HFF-Myc (cell line): ENCODE measurements at places on chromosomes 1 and 21.
A peak's percentile ranks its signal among the peaks of the same experiment; 100 is the strongest.

- no peak for DNase-seq
These were observed 11.4 kb downstream of the DESI2 start for GRCh38 chr1:244664353-244664752.

DNA sequence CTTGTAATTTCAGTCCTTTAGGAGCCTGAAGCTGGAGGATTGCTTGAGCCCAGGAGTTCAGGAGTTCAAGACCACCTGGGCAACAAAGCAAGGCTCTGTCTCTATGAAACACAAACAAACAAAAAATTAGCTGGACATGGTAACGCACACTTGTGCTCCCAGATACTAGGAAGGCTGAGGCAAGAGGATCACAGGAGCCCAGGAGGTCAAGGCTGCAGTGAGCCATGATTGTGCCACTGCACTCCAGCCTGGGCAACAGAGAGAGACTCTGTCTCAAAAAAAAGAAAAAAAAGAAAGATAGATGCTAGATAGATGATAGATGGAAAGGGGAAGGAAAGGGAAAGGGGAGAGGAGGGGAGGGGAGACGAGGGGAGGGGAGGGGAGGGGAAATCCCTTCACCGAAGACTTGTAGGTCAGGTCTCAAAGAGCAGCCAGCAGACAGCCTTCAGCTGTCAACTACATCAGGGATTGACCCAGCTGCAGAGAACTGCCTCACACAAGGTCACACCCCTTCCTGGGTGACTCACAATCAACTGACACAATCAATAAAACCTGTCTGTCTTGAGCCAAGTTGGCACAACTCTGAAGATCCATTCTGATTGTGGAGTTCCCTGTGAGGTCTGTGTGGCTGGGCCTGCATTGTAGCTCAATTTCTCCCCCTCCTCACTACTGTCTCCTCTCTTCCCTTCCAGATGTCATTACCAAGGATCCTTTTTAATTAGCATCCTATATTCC lies 200.6 kb downstream of the RGS7 start:
- no peak for DNase-seq

GRCh38 chr1:53139951-53140361 lies 2.5 kb downstream of the SLC1A7 start:
- no peak for DNase-seq

DNA sequence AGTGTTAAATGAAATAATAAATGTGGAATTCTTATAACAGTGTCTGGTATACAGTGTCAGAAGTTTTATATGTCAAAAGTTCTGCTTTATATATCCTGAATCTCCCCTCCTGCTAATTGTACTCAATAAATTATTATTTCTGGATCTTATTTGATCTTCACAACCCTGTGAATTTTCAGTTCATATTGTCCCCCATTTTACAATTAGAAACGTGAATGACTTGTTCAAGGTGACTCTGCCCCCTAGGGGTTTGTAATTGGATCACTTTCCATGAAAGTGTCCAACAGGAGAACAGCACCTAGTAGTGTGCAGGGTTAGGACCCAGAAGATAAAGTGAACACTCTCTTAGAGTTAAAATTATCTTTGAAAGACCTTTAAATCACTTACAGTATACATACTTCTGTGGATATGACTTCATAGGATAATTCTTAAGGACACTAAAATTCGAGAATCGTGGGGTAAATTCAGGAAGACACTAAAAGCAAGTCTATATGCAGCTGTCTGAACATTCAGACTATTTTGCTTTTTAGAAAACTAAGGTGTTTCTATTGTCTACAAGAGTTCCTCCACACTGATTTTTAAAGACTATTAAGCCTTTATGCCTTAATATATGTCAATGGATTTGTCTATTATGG lies 4.5 kb upstream of the DDR2 start:
- DNase-seq: no peak

DNA sequence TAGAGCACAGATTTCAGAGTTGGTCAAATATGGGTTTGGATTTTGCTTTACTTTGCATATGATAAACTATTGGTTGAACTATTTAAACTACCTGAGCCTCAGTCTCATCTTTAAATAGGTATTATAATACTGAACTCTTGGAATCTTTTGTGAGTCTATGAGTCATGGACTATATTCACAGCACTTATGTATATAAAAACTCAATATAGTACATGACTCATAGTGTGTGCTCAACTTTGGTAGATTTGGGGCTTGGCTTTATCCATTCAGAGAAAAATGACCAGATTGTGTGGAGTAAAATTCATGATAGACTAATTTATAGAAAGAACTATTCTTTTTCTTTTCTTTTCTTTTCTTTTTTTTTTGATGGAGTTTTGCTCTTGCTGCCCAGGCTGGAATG lies 28.7 kb downstream of the FCRL3 start:
- no peak for DNase-seq

DNA sequence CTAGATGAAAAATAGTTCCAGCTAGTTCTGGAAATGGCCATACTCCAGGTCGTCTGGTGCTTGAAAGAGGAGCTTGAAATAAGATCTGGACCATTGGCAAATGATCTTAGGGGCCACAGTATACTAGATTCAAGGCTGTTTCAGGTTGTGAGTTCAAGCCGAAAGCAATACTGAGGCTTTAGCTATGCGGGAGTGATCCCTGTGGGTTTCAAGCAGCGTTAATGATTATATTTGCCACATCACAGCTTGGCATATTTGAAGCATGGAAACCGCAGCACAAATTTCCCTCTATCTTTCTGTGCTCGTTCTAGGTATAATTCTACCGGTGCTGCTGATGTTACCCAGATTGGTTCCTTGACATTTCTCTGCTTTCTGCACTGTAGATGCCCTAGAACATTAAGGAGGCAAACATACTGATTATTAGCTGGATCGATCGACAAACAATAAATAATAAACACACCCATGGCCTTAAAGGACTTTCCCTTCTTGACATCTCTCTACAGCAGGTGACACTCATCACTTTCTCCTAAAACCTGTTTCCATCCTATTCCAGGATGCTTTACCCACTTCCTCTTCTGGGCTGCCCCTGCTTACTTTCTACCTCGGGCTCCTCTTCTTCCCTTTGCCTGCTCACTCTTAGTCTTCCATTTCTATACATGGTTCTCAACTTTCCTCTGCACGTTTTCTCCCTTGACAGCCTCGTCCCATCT lies 40.6 kb upstream of the LYST start:
- no peak for DNase-seq

- no peak for DNase-seq
These were observed 19.8 kb downstream of the COL6A2 start for GRCh38 chr21:46117586-46118315.

DNA sequence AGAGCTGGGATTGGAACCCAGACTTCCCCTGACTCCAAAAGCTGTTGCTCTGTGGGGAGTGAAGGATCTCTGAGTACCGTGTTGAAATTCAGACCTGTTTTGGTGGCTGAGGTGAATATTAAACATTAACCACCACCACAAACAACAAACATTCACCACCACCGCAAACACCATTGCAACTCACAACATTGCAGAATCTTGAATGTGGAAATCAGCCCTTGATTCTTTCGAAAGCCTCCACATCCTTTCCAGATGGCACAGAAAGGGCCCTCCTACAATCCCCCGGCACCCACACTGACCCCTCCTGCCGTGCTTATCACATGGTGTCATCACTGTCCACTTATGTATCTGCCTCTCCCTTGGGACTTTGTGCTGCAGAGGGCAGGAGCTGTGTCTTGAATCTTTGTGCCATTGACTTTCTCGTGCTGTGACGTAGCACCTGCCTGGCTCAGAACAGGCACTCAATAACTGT lies 1.4 kb downstream of the CDA start:
- DNase-seq: no peak

GRCh38 chr1:234927312-234927970 lies 201.2 kb downstream of the TOMM20 start:
- no peak for DNase-seq

- DNase-seq: peak; percentile 47
These were observed 119.8 kb upstream of the PTGFR start for GRCh38 chr1:78370779-78371482.

DNA sequence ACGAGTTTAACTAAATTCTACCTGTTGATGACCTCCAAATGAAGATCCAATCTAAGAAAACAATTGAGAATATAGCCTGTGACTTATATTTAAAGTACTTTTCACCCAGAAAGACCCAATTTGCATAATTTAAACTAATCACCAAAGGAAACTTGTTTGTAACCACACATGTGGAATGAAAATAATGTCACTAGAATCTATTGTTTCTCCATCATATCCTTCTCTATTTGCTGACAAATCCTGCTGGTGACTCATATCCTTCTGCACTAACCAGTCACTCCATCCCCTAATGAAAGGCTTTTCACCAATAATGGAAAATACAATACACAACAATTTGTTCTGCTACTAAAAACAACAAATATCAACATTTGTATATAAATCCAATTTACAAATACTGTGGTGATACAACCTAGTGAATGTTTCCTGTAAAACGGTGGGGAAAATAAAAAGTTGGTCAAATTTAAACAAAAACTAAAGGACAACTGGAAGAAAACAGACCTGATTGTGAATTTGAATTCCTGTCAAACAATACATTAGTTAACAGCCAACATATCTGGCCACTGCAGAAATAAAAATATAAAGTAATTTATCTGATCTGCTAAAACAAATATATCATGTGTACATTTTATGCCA lies 6.5 kb downstream of the PTP4A2 start:
- no peak for DNase-seq

GRCh38 chr21:41876928-41877652 lies 2.1 kb downstream of the PRDM15 start:
- no peak for DNase-seq

GRCh38 chr1:22808186-22808675 lies 97.6 kb downstream of the EPHB2 start:
- DNase-seq: no peak

- DNase-seq: no peak
These were observed 246.3 kb downstream of the HHIPL2 start for GRCh38 chr1:222301652-222302051.

DNA sequence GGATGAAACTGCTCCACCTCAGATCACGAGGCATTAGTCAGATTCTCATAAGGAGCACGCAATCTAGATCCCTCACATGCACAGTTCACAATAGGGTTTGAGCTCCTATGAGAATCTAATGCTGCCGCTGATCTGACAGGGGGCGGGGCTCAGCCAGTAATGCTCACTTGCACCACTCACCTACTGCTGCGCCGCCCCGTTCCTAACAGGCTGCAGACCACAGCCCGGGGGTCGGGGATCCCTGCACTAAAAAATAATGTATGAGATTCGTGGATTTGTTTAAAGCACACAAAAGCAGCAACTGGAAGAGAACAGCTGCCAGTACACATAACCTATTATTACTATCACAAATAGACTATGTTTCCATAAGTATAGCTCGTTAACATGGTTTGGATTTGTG lies 72.9 kb downstream of the HLCS start:
- no peak for DNase-seq

DNA sequence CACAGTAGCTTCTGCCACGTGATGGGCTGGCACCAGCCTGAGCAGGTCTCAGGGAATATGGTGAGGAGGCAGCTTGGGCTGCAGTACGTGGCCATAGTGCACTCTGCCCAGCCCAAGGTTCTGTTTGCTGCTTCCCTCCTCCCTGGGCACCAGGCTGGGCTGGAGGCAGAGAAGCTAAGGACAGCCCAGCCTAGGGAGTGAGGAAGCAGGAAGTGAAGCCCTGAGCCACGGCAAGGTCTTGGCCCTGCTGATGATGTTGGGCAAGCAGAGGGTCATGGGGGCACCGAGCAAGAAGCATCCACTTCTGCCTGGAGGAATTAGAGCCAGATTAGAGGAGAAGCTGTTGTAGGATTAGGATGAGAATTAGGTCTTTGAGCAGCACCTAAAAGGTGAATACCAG lies 326.7 kb upstream of the VAMP3 start:
- DNase-seq: no peak

DNA sequence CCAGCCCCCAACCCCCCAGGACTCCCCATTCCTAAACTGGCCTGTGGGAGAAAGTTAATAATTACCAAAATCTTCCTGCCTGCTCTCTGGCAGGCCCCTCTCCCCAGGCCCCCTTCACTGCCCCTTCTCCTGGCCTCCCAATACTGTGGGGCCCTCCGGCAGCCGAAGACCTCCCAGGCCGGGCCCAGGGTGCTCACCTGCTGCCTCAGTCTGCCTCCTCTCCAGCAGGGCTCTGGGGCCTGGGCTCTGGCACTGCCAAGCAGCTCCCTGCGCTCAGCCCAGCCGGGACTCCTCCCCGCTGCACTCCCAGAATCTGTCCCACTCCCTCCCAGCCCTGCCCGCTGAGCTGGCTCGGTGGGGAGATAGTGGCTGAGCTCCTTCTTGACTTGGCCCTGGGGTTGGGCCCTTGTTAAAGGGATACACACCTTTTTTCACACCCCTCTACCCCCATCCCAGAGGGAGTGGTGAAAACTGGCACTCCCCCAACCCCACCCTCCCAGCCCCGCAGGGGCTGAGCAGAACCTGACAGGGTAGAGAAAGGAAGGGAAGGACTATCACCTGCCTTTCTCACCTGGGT lies at the start of gene S100A16:
Gene S100A16 (minus strand): TSS at position 383 of the 577 bp plus-strand sequence. CDS start 4,986 bp downstream, outside the sequence.
- no peak for DNase-seq

GRCh38 chr1:86260476-86260875 lies 103.9 kb upstream of the COL24A1 start:
- DNase-seq: no peak

- no peak for DNase-seq
These were observed 507 bp downstream of the GLIS1 start for GRCh38 chr1:53738205-53739108.

- no peak for DNase-seq
These were observed 15.7 kb downstream of the ASPM start for GRCh38 chr1:197130677-197131304.

DNA sequence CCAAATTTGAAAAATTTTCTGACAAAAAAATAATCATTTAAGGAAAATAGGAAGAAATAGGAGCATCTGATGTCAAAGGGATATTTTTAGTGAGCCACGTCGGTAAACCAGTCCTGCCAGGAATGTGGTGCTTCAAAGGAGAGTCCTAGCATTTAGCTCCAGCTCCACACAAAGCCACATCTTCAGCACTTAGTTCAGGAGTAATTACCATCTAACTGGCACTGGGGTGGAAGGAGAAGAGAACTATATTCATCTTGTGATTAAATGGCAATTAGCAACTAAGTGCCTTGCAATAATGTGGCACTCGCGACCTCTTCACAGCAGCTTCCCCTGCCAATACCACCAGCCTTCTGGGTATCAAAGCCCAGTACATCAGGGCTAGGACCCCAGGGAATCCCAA lies 409.1 kb downstream of the SETD4 start:
- no peak for DNase-seq

DNA sequence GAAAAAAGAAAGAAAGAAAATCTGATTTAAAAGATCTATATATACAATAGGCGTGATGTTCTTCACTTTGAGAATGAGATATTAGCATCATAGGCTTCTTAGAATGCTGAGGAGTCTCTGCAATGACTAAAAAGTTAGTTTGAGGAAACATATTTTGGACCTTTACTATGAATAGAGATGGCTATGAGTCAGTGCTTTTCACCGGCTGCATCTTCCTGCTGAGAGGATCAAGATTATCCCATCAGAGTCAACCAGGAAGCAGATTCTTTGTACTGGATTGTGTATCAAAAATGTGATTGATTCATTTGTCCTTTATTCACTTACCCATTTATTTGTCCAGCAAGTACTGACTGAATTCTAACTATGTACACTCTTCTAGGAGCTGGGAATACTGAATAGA lies 144.2 kb downstream of the KCNK2 start:
- no peak for DNase-seq

GRCh38 chr1:160708118-160708517 lies 3.5 kb downstream of the CD48 start:
- no peak for DNase-seq

GRCh38 chr1:60918867-60919266 lies 163.5 kb upstream of the NFIA start:
- no peak for DNase-seq
